ENCODE measurements at places on chromosomes 4 and X.

GRCh38 chr4:142416711-142417275, 429.3 kb downstream of the INPP4B start:
- no peak for DNase-seq

- no peak for DNase-seq
These were observed 134.7 kb upstream of the SPANXN4 start for GRCh38 chrX:142891046-142891445.

DNA sequence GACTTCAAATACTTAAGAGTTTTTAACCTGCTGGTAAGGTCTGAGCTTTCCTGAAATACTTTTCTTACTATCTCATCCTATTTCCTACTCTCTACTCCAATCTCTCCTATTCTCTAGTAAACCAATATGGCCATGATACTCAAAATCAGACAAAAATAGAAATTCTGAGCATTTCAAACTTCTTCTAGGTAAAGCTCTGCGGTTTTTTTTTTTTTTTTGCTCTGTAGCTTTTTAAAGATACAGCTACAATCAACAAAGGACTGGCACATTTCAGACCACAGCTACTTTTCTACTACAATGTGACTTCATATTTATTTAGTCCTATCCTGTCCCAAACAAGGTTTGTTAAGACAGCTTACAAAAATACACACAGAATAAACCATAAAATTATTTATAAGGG, 31.1 kb downstream of the MAML3 start:
- DNase-seq: no peak

DNA sequence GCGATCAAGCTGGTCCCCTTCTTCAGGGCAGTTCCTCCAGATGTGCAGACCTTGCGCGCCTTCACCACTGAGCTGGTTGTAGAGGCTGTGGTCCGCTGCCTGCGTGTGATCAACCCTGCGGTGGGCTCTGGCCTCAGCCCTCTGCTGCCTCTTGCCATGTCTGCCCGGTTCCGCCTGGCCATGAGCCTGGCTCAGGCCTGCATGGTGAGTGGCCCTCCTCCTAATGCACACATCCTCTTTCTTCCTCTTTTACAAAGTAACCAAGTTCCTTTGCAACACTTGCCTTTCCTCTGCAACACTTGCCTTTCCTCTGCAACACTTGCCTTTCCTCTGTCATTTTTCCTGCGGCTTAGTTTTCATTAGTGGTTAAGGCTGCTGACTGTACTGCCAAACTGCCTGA, 1.8 kb downstream of the CCDC22 start:
- peak; percentile 18 for DNase-seq

DNA sequence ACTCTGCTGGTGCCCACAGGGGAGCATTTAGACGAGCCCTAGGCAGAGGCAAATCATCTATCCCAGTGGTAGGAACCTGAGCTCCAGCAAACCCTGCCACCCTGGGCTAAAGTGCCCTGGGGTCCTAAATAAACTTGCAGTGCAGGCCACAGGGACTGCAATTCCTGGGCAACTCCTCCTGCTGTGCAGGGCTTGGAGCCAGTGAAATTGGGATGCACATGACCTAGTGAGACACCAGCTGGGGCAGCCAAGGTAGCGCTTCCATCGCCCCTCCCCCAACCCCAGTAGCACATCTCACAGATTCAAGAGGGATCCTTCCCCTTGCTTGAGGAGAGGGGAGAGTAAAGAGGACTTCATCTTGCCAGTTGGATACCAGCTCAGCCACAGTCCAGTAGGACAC, 44.1 kb downstream of the CHRNA9 start:
- no peak for DNase-seq

DNA sequence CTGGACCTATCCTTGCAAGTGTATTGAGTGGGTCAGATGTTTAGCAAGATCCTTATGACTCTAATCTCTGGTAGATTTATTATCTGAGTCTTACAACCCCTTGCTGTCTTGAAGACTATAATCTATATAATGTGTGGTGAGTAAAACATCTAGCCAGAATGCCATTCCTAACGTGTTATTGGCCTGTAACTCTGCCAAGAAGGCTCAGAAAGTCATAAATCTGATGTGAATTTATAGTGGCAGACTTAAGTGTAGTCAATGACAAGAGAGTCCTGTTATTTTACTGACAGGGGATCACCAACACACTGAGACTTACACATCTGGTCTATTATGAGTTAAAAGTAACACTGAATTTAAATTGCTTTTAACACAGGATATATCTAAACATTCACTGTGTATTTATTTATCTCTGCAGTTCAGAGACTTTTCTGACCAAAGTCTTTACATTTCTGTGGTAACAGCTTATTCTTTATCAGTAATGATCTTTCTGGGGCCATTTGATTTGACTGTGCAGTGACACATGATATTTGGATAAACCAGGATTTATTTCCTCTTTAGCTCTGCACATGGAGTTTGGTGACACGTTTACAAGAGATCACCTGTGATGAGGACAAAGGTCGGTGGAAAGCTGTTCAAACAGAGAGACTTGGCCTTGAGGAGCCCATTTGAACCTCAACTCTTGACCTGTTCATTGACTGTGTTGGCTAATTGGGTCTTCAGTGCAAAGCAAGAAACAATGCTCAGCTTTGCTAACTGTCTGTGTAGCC, 415.8 kb downstream of the STIM2 start:
- no peak for DNase-seq

DNA sequence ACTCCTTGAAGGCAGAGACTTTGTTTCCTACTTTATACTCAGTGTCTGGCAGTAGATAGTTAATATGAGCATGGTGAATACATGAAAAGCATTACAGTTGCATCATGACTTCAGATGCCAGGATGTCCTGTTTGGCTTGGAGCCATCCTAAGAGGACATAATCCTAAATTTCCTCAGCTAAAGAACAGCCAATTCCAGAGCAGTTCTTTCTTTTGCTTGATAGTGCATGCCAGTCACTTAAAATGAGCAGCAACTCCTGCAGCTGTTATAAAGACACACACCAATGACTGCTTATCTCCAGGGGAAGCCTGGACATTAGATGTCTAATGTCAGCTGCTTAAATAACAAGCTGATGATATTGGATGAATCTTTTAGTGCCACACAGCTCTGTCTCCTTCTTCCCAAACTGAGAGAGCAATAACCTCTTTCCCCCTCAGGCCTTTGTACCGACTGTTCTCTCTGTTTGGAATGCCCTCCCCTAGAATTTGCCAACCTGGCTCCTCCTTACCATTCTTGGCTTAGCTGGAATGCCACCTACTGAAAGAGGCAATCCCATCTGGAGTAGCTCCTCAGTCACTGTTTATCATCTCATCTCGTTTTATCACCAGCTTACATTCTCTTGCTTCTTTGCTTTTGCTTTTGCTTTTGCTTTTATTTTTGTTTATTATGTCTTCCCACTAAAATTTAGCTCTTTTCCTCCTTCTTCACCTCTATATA, 100.8 kb upstream of the USP38 start:
- no peak for DNase-seq

GRCh38 chr4:138650495-138650894, 365.1 kb upstream of the NOCT start:
- no peak for DNase-seq

DNA sequence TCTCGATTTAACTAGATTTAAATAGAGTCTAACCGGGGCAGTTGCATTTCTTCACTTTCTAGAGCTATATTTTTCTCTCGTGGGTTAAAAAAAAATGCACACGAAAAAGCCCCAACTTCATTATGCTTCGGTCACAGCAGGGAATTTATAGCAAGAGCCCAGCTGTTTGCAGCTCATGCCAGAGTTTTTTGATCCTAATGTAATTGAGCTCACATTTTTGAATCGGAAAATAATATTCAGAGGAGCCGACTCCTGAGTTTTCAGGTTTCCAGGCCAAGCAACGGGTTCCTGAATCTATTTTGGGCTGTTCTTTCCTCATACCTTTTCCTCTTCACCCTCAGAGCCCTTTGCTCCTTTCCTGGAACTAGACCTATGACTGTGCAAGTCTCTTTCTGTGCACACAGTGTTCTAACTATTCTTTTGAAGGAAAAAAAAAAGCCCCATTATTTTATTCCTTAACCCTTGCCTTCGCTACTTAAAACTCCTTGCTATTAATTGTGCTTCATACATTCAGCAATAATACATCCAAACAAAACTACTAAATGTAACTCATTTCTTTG, 27.5 kb upstream of the ESX1 start:
- DNase-seq: no peak

DNA sequence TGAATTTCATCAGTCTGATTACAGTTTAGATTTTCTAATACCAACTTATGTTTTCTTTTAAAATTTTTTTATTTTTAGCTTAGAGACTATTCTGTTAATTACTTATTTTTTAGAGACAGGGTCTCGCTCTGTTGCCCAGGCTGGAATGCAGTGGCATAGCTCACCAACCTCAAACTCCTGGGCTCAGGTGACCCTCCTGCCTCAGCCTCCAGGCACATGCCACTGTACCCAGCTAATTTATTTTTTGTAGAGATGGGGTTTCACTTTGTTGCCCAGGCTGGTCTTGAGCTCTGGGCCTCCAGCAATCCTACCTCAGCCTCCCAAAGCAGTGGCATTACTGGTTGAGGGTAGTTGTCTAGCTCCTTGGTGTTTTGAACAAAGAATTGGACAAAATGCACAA, 102.0 kb downstream of the KLHL8 start:
- DNase-seq: no peak

GRCh38 chrX:118538386-118538785, 42.8 kb downstream of the DOCK11 start:
- no peak for DNase-seq

DNA sequence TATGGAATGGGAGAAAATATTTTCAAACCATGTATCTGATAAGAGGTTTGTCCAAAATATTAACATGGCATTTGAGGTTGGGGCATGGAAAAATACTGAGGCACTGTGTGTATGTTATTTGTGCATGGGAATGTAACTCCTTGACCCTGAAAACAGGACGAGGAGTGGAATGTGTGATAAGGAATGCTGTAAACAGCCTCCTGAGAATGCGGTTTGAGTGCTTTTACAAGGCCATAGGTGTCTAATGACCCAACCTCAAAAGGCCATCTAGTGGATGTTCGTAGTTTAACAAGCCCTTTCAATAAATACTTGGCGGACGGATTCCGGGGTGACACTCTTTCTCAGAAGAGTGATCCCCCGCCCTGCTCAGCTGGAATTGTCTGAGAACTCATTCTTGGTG, 162.9 kb upstream of the USP9X start:
- DNase-seq: no peak

DNA sequence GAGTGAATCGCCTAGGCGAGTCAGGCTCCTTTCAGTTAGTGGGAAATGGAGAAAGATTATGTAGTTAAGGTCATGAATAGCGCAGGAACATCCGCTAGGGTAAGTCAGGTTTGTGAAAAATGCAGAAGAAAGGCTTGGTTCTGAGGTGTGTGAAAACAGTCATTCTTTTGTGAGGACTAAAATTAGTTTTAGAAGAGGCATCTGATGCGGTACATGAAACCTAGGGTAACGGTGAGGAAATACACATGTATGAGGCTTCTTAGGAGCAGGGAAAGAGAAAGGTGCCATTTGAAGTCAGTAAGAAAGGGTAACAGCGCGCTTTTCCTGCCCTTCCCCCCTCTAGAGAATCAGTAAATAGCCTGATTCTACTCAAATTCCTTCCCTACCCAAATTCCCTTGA, 570 bp upstream of the RNF128 start:
- DNase-seq: no peak

GRCh38 chrX:139949703-139950102, 15.6 kb downstream of the CXorf66 start:
- no peak for DNase-seq

GRCh38 chr4:8163436-8164193, 5.0 kb upstream of the ABLIM2 start:
- DNase-seq: no peak

- DNase-seq: no peak
These were observed 503.0 kb upstream of the CPXCR1 start for GRCh38 chrX:88244066-88244465.

DNA sequence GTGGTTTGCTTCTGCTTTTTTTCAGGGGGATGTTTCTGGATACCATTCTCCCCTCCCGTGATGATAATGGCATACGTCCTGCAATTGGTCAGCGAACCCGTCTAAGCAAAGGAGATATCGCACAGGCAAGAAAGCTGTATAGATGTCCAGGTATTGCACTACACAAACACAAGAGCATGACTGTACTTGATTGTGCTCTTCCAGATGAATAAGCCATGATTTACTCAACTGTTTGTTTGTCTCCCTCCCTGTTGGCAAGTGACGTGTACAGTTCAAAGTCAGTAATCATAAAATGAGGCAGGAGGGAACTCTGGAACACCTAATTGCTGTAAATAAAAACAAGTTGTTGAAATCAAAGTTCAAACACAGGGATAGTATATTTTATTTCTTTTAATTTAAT, 141.4 kb downstream of the TLL1 start:
- DNase-seq: no peak

GRCh38 chrX:112577146-112577545, 102.6 kb downstream of the LHFPL1 start:
- no peak for DNase-seq

GRCh38 chr4:41133454-41134018, 80.8 kb downstream of the APBB2 start:
- no peak for DNase-seq

DNA sequence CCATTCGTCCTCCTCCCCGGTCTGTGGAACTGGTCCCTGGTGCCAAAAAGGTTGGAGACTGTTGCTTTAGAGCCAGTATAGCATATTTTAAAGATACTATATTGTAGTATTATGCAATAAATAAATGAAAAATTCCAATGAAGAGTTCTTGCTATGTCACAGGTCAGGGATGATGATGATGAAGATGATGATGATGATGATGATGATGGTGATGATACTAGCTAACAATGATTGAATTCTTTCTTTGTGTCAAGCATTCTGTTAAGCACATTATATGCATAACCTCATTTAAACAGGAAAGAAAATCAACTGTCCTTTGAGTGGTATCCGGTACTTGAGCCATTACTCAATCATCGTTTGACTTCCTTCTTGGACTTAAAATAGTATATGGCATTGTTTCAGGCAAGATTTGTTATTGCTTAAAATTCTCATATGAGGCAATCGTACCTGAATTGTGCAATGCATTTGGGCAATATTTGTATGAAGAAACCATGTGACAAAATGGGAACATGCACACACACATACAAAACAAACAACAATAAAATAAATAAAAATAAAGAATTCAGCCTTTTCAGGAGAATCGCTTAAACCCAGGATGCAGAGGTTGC, 22.8 kb upstream of the TLR2 start:
- no peak for DNase-seq

DNA sequence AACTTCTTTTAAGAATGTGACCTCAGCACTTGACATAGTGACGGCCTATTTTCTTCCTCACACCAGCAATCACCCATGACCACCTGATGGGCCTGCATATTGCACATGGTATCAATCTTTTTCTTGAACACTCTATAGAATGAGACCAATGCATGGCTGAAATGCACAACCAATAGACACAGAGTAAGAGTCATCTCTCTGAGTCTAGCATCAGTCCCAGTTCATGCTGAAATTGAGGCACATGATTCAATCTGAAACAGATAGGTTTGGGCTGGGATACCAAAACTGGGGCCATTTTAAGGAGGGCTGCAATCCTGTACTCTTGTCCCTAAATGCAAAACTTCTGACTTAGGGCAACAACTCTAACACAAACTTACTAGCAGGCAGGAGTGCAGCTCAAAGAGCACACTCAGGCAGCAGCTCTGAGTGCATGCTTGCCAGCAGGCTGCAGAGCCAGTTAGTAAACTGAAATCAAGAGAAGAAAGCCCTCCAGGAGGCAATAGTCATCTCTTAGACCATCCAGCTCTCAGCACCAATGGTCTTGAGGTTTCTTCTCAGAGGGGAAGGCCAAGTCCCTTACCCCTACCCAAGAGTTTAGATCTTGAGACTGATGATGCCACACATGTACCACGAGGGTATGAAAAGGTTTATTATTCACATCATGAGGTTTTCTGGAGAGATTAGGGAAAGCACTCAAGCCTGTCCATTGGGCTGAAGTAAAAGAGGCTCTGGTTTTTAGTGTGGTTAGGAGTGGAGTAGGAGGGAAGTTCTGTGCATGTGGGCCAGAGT, 24.7 kb upstream of the GPR101 start:
- no peak for DNase-seq
